ENCODE measurements at places on chromosomes 11 and 22.

- no peak for DNase-seq
Measured at GRCh38 chr22:19814428-19814827, 40.2 kb downstream of the GNB1L start.

DNA sequence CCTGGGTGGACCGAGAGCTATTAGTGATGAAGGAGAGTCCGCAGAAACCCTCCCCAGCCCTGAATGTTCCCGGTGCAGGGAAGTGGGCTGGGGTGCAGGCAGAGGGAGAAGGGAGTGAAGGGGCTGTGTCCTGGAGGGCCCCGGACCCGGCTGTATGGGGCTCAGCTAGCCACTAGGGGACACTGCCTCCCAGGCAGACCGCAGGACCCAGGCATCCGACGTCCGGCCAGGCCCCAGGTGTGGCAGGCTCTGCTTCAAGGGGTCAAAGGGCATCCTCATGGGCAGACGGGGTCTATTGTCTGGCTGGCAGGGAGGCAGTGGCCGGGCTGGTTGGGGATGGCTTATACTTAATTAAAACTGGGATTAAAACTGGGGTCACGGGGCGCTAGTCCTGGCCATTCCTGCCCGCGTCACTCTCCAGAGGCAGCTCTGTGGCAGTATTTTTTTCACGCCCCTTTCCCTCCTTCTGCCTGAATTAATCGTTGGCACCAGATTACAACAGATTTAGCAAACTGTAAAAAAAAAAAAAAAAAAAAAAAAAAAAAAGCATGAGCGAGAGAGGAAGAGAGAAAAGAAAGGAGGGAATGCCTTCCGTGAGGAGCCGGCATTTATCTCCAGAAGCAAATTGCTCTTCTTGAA is 5.1 kb downstream of the FLRT1 start:
- DNase-seq, result no peak

DNA sequence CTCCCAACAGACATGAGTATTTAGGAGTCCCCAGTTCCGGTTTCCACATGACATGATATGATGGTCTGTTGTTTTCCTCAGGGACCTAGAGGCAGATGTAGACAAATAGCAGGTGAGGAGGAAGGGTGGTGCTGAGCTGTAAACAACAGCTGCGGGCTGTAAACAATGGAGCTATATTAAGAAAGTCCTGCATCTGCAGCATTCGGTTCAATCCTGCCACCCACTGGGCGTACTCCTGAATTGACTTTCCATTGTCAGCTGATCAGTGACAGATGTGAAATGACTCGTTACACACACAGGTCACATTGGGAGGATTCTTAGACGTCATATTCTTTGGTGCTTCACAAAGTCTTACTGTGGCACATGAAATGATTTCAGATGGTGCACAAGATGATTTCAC is 26.8 kb upstream of the RAG1 start:
- DNase-seq, result peak; percentile 38

- DNase-seq, result no peak
Measured at GRCh38 chr11:57205041-57205641, 23.4 kb downstream of the LRRC55 start.

GRCh38 chr22:27726686-27727449 is 74.7 kb downstream of the MN1 start:
- no peak for DNase-seq

- DNase-seq, result no peak
Measured at GRCh38 chr11:121417607-121418006, 34.5 kb upstream of the SORL1 start.

- no peak for DNase-seq
Measured at GRCh38 chr11:107791343-107792048, 67.1 kb downstream of the SLC35F2 start.

- no peak for DNase-seq
Measured at GRCh38 chr11:2563213-2564007, 118.6 kb downstream of the KCNQ1 start.

- no peak for DNase-seq
Measured at GRCh38 chr22:44571566-44572413, 73.8 kb upstream of the RTL6 start.

DNA sequence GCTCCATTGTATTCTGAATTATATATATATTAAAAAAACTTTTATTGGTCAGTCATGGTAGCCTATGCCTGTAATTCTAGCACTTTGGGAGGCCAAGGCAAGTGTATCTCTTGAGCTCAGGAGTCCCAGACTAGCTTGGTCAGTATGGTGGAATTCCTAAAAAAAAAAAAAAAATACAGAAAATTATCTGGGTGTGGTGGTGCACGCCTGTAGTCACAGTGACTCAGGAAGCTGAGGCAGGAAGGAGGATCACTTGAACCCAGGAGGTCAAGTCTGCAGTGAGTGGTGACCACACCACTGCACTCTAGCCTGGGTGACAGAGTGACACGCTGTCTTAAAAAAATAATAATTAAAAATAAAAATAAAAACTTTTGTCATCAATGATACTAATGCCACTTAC is 133.2 kb downstream of the FAT3 start:
- no peak for DNase-seq

Data from stimulated activated CD4-positive, alpha-beta T cell treated with anti-CD3 and anti-CD28 coated beads, Interleukin-15, amount 100 ng/mL, for 24 hours (primary cell).